ENCODE measurements at places on chromosomes 2 and 18.

DNA sequence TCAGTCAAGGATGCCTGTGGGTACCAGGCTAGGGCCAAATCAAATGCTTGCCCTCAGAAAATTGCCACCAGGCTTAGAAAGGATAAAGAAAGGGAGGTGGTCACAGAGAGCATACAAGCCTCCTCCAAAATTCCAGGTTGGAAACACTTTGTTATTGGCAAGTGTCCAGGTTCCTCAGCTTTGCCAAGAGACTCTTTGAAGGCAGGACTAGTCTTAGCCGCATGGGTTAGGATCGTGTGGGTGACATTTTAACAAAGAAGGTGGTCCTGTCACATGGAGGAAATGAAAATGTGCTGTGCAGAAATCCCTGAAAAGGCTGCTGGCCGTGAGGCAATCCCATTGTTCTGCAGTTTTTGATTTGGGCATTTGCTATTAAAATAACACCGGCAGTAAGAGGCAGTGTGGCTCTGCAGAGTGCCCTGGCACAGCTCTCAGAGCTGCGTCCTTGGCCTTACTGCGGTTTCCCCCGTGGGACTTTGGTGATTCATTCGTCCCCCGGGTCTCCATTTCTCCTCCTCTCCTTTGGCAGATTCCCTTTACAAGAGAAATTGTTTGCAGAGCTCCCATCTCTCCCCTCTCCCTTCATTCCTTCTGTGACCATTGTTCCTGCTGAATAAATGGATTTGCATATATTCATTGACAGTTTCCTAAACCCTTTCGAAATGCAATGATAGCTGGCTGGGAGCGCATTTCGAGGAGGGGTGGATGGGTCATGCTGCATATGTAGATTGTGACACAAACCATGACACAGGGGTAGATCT is 187.3 kb downstream of the VAPA start:
- peak; percentile 49 for DNase-seq

- DNase-seq = no peak
These were observed 225.8 kb downstream of the SEPTIN10 start for GRCh38 chr2:109387778-109388469.

GRCh38 chr2:138846216-138846821 is 66.1 kb upstream of the NXPH2 start:
- peak; percentile 35 for DNase-seq

GRCh38 chr2:95234286-95234785 is 27.0 kb downstream of the ZNF892 start:
- DNase-seq = no peak

DNA sequence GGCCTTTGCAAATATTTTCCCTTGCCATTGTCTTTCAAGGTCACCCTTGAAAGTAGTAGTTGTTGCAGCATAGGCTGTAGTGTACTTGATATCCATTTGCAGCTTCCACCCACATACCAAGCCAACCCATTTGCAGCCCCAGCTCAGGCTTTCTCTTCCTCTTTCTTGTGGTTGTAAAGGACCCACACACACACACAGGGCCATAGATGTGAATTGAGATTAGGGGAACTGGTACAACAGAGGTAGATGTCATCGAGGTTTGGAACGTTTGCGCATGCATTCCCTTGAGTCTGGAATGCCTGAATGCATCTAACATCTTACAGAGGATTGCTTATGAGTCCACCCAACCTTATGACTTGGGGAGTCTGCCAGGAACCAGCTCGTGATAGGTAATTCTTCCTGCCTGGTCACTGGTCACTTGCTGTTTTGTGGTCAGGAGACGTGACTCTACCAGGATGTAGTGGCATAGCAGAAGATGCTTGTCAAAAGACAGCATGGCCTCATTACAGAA is 91.9 kb downstream of the MRPS9 start:
- DNase-seq = no peak

- peak; percentile 60 for DNase-seq
These were observed 14.4 kb upstream of the BZW1 start for GRCh38 chr2:200797242-200797770.

Measured in fibroblast of pulmonary artery (primary cell).